ENCODE measurements at places on chromosomes 7 and 10.

DNA sequence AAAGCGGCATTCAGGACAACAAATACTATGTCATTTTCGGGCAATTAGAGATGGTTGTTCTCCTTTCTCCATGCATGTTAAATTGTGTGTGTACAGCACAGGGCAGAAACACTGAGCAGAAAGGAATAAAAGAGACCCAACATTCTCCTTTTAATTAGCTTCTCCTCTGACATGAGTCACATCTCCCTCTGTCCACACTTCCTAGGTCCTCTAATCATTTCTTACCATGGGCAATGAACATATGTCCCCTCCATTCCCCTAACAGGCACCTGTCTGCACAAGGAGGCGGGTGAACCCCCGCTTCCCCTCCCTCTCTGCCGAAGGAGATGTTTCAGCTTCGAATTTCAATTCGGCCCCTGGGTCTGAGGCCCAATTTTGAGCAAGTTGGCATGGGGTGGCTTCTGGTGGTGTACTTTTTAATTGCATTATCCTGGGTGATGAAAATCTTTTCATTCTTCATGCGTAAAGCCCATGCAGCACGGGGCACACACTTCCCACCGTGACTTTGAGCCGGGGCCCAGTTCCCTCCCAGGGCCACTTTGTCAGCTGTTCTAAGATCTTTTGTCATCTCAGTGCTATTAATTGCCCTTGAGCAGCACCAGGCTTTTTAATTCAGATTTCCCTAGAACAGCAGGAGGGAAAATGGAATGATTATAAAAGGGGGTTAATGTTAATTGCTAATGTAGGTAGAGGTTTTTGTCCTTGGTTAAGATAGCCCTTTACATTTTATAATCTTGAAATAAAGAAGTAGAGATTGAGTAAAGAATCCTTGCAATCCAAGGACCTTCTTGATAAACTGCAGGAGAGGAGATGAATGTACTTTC is 219.5 kb upstream of the NRP1 start:
- DNase-seq = no peak

- DNase-seq = no peak
These were observed 29.7 kb upstream of the PLEKHA1 start for GRCh38 chr10:122344741-122345258.

GRCh38 chr10:14560791-14561765 is 213.6 kb downstream of the FAM107B start:
- no peak for DNase-seq

DNA sequence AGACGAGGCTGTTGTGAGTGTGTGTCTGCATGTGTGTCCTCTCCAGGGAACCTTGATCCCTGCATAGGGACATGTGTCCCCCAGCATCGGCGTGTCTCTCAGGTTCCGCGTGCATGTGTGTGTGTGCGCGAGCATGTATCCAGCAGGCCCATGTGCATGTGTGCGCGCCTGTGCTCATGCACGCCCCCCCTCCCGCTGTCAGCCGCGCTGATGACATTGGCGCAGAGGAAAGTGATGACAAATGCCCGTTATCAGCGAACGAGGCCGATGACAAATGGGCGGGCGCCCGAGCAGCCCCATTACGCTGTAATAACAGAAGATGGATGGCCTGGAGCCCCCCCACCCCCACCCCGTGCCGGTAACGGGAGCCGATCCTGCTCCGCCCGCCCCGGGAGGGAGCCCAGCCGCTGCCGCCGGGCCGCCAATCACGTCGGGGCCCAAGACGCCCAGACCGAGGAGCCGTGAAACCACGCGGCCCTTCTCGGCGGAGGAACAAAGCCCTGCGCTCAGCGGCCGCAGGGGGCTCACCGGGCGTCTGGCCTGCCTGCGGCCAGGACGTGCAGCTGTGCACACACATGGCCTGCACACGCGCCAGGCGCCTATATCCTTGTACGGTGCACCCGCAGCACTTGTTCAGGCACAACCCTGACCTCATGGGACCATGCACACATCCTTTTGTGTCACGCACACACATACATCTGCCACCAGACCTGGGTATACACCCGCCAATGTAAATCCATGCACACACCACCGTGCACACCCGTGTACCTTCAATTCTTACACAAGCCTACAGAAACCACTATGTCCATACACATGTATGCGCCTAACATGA is 21.5 kb downstream of the POLL start:
- DNase-seq = no peak

DNA sequence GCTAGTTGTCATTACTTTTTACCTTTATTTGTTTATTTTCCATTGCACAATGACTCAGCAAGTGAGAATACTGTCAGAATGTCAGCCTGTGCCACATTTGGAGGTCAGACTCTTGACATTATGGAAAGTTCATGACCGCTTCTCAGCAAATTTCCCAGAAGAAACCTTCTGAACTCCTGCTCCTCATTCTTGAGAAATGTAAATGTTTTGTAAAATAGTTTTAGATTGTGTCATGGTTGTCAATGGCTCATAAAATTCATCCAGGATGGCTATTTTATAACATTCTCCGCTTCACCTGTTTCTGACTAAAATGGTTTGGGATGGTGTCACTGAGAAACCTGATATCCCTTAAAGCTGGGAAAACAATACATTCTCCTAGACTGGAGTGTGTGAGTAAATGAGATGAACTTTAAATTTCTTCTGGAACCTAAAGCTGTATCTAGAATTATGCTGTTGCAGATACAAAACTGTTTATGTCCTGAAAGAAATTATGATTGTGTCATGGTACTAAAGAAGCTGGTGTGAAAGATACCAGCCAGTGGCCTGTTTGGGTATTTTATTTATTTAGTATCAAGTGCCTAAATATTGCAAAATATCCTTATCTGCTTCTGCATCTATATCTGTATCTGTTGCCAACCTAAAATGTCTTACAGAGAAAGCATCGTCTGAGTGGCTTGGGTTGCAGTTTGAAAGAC is 671.7 kb downstream of the GATA3 start:
- DNase-seq = no peak

- DNase-seq = no peak
These were observed 728.5 kb downstream of the TNS3 start for GRCh38 chr7:46853451-46853850.

GRCh38 chr7:134632937-134633540 is 13.6 kb upstream of the BPGM start:
- no peak for DNase-seq

DNA sequence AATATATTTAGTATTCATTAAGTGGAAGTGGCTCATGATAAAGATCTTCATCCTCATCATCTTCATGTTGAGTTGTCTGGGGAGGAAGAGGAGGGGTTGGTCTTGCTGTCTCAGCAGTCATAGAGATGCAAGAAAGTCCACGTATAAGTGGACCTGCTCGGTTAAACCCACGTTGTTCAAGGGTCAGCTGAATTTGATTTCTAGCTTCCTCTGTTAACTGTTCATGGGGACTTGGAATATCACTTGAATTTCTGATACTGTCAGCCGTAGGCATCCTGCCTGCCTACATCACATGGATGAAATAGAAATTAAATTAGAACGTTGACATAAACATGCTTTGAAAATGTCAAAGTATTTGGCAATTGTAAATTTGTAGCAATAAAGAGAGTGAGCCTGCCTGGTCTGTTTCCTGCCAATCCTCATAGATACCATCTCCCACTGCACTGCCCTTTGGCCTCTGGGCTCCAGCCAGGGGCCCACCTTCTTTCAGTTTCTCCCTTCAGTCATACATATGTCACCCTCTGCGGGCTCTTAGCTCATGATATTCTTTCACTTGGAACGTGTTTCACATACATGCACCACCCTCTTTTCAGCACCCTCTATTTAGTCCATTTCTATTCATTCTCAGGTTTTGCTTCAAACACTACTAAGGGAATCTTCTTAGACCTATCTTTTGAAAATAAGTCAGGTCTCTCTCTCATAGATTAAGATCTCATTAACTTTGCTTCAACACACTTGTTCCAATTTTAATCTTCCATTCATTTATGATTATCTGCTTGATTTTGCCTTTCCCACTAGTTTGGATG is 376.3 kb downstream of the IPMK start:
- DNase-seq = no peak

DNA sequence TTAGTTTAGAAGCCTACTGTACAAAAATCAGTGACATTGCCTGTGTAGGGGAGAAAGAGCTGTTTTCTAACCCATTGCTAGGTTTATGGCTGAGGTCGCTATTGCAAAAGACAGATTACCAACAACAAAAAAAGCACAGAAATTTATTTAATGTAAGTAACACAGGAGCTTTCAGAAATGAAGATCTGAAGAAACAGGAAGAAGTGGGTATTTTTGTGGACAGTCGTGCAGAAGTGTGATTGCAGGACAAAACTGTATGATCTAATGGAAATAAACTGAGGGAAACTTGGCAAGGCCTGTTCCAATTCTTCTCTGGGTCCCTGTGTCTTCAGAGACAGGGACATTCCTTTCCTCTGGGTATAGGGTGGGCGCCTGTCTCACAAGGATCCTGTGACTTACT is 87.4 kb downstream of the APBB1IP start:
- no peak for DNase-seq

DNA sequence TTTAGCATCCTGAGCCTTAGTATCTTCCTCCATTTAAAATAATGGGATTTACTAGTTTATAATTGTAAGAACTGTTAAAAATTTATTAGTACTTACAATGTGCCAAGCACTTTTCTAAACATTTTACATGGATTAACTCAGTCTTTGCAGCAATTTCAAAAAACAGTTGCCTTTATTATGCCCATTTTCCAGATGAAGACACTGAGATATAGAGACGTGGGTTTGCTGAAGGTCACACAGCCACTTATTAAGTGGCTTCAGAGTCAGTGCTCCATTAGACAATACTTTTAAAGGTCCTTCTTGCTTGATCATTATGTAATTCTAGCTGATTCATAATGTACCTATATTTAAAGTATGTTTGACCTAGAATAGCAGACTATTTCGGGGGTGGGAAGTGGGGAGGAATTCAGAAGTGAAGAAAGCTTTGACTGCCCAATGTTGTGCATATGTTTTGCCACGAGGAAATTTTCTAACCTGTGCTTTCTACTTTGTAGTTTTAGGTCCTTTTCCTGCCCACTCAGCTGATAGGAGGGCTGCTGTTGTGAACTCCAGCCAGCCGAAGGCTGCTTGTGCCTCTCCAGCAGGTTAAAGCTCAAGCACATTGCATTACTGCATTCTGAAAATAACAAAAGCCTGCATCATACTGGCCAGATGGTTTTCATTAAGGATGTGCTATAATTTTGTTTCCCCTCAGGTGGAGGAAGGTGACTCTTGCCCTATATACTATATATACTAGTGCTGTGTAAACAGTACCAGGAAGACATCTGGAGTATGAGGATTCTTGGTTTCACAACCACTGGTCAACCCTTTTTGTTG is 4.3 kb downstream of the PLEKHA8 start:
- DNase-seq = no peak

GRCh38 chr7:113086431-113086888 is at the start of gene GPR85:
Gene GPR85, minus strand, starts transcription at chr7:113086827. Its CDS starts 2,106 bp downstream, at chr7:113084721.
- no peak for DNase-seq

DNA sequence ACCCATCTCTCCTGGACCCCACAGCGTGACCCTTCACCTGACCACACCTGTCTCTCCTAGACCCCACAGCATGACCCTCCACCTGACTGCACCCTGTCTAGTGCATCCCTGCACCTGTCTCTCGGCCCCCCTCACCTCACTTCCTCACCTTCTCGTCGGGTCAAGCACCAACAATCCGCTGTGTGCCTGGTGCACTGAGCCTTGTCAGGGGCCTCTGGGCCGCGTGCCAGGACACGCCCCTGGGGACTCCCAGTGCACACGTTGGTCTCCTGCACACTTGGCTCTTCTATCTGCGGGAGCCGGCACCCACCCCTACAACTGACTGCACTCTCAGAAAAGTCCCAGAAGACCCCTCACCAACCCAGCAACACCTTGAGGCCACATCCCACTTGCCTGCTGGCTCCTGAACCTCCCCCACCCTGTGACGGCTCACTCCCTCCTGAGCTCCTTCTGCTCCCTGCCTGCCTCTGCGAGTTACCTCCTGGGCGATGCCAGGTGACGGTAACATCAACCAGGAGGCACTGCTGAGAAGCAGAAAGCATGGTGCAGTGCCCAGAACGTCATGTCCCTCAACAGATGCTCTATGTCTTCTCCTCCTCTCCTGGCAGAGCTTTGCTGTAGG is 147.6 kb downstream of the DIP2C start:
- DNase-seq = no peak

- no peak for DNase-seq
These were observed 13.2 kb upstream of the ENO4 start for GRCh38 chr10:116836083-116836482.
